ENCODE measurements at places on chromosomes 5 and 9.

DNA sequence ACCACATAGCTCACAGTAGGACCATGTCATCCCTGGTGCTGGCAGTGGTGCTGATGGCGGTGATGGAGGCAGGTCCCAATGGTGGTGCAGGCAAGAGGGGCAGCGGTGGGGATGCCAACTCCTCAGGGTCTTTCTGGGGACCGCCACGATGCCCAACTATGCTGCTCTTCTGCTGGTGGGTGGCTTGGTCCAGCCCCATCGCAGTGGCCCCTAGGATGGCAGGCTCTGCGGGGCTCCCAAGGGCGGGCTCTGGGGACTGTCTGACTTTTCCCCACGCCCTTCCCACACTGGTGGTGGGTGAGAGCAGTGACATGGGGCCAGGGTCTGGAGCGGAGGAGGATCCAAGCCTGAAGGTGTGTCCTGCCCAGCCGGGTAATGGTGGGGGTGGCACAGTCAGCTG is 288.9 kb upstream of the RIOK2 start:
- DNase-seq: no peak

DNA sequence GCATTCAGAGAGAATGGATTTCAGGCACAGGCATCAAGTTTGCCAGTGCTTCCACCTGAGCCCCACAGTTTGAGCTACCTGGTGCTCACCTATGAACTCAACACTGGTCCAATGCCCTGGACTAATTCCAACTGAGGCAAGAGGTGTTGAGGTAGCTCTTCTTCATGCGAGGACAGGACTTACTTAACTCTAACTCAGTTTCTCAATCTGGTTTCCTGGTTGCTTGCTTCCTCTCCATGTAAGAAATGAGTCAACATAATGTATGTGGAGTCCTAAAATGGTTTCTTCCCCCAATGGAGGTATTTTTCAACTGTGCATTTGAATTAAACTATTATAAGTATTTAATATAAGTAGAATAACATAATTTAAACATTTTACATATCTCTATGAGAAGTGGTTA is 523.6 kb upstream of the DAB2 start:
- DNase-seq: peak; percentile 39

- no peak for DNase-seq
Measured at GRCh38 chr9:137460363-137461315, 1.5 kb upstream of the NSMF start.

DNA sequence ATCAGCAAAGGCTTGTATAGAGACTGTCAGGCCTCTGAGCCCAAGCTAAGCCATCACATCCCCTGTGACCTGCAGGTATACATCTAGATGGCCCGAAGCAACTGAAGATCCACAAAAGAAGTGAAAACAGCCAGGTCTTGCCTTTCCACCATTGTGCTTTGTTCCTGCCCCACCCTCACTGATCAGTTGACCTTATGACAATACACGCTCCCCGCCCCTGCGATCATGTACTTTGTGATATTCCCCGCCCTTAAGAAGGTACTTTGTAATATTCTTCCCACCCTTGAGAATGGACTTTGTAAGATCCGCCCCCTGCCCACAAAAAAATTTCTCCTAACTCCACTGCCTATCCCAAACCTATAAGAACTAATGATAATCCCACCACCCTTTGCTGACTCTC is 18.6 kb upstream of the NPM1 start:
- DNase-seq: no peak

DNA sequence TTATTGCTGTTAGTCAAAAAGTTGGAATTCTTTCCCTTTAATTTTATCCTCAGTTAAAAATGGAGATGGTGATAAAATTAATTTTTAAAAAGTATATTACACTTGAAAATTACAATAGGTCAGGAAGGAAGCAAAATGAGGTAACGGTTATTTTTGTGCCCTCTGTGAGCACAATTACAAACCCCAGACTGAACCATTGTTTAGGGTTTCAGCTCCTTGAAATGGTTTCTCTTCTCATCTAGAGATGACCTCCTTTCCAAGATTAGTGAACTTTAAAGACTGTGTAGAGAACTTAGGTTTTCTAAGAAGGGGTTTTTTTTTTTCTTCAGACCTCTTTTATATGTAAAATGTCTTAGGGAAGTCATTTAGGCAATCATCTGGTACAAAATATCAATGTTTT is 126.2 kb upstream of the CHD1 start:
- no peak for DNase-seq

GRCh38 chr9:133355881-133356357 is 368 bp downstream of the SURF1 start:
- DNase-seq: no peak

GRCh38 chr9:111937781-111938426 is 41.3 kb downstream of the UGCG start:
- DNase-seq: peak; percentile 96

- no peak for DNase-seq
Measured at GRCh38 chr5:50647726-50648125, 18.7 kb upstream of the PARP8 start.

- DNase-seq: no peak
Measured at GRCh38 chr5:72141440-72142355, 34.4 kb downstream of the MAP1B start.

DNA sequence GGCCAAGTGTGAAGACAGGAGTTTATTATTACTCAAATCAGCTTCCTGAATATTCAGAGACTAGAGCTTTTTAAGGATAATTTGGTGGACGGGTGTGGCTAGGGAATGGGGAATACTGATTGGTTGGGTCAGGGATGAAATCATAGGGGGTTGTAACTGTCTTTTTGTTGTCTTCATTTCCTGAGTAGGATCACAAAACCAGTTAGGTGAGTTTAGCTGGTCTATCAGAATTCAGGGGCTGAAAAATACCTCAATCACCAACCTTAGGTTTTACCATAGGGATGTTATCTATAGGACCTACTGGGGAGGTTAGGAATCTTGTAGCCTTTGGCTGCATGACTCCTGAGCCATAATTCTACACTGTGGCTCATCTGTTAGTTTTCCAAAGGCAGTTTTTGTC is 235.8 kb downstream of the YTHDC2 start:
- DNase-seq: no peak

Measured in inflammatory macrophage treated with lipopolysaccharide for 1 hour (primary cell).